ENCODE measurements at places on chromosomes 4 and X.

- no peak for DNase-seq
Measured at GRCh38 chr4:93431371-93431770, 397.2 kb upstream of the ATOH1 start.

DNA sequence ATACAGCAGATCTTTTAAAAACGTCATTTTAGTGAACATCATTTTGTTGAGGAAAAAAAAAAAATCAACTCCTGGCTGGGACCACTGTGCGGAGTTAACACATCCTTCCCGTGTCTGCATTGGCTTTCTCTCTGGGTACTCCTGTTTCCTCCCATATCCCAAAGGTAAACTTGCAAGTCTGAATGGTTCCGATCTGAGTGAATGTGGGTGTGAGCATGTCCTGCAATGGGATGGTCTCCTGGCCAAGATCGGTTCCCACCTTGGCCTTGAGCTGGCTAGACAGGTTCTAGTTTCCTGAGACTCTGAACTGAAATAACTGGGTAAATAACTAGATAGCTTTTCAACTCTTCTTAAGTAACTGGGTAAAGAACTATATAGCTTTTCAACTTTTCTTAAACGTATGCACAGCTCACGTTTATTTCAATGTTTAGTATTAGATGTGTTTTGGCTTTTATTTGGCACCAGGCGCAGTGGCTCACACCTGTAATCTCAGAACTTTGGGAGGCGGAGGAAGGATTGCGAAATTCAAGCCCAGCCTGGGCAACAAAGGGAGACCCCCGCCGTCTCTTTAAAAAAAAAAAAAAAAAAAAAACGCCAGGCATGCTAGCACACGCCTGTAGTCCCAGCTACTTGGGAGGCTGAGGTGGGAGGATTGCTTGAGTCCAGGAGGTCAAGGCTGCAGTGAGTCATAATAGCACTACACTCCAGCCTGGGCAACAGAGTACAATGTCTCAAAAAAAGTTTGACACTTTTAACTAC, 14.0 kb downstream of the RBMX start:
- no peak for DNase-seq

DNA sequence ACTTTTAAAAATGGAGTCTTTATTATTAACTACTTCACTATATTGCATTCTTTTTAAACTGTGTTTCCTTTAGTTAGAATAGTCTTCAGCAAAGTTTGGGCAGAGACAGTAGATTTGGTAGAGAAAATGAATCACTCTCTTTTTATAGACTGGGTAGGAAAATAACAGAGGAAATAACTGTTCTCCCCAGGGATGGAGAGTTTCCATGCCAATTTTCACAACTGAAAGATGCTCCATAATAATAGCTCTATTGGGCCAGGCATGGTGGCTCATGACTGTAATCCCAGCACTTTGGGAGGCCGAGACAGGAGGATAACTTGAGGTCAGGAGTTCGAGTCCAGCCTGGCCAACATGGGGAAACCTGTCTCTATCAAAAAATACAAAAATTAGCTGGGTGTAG, 13.1 kb downstream of the HSD17B13 start:
- DNase-seq = no peak

DNA sequence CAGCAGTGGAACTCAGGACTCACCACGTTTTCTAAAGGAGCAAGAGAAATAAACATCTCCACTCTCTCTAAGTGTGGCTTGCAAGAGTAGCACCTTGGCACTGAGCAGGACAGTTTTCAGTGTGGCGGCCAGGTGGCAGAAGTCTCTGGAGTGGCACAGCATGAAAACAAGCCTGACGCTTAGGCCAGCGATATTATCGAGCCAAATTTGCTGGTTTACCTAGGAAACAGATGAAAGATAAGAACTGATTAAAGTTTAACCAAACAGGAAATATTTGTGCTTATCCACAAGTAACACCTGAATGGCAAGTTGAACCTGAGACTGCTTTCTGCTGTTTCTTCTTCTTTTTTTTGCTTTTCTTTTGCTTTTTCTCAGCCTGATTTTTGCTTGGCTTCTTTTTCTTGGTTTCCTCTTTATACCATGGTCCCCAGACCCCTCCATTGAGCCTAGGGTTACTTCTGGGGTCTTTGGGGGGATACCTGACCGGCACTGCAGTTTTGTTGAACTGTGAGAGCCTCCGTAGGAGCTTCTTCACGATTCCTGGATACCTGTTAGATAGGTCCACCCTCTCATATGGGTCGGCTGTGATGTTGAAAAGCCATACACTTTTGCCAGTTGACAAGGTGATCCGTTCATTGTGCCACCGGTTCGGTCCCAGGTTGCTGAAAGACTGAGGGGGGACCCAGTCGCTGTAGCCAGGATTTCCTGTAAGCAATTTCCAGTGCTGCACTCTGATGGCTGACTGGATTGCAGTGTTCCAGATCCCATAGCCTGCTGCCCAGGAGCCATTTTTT, 77.3 kb downstream of the ARSJ start:
- DNase-seq = peak; percentile 18

GRCh38 chr4:15262396-15262795, 165.4 kb upstream of the C1QTNF7 start:
- DNase-seq = no peak

DNA sequence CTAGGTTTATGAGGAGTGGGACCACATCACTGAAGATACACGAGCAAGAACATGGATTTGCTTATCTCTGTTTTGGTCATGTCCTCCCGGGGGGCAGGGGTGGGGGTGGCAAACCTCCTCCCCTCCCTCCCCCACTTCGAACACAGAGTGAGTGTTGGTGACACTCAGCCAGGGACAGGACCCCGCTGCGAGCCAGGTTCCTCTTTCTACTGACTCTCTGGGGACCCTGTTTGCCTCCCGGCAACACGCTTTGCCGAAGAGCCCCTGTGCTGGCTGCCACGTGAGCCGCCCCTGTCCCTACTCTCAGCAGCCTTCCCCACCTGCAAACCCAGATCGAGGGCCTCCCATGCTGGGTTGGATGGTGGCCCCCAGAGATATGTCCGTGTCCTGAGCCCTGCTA, 34.7 kb downstream of the P2RY8 start:
- DNase-seq = no peak

DNA sequence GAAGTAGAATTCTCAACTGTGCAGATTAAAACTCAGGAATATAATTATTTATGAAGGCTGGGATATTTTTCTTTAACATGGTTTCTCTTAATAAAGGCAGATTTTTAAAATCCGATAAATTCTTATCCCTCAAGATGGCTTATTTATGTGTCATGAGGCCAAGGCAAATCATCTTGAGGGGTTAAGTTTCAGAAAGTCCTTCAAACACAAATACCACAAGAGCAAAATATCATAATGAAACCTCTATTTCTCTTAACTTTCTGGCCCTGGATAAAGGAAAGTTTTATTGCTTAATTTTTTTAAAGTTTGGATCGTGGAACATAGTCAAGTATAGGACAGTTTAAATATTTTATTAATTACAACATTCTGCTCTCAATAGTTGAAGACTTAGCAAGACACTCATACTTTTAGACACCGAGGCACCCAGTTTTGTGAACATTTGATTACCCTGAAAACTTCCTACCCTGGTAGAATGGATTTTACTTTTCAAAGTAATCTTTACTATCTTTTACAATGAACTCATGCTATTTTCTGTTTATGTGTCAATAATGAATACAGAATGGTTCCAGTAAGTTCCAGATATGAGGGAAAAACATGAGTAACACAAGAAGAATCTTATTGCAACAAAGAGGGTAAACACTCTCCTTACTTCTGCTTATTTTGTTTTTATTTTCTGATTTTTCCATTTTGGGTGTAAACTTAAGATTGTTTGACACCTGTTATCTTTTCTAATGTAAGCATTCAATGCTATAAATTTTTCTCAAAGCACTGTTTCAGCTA, 200.7 kb upstream of the IL15 start:
- no peak for DNase-seq

GRCh38 chr4:165326831-165327210, 648 bp upstream of the MSMO1 start:
- DNase-seq = no peak

DNA sequence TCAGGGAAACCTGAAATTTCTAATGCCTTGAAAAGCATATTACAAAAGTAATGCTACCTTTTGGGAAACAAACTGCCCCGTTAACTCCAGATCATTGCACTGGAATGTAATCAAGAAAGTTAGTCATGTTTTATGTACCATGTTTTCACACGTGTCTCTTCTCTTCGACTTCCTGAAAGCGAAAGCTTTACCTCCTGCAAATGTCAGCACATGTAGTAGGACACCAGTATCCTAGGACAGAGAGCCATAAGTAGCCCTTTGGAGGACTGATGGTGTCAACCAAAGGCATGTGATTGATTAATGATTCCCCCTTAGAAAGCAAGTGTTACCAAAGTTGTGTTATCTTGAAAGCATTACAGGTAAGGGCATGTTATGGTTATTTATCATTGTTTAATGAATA, 8.8 kb upstream of the MND1 start:
- no peak for DNase-seq

DNA sequence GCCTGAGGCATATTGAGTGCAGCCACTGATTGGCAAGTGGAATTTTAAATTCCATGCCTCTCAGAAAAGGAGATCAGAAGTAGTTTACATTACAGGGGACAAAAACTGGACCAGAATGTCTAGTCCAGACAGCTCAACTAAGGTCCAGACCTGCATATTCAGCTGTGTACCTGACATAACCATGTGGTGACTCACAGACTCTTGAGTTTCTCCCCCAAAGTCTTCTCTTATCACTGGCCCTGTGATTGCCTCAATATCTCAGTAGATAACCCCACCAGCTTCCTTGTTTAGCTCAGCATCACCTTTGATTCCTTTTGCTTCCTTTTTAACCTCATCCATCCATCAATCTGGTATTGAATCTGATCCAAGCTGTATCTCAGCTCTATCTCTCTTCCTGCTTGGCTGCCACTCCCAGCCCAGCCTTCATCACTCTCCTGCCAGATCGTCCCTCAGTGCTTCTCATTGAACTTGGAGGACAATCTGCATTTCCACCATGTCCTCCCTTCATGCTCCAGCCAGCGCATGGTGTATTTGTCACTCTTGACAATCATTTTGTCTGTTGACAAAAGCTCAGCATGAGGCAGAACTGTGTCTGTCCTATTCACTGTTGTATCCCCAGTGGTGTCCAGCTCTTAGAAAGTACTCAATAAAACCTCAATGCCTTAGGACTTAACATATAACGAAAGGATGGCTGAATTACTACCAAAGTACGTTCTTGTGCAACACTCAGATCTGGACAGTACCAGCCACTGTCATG, 27.8 kb upstream of the SLC2A9 start:
- DNase-seq = no peak

DNA sequence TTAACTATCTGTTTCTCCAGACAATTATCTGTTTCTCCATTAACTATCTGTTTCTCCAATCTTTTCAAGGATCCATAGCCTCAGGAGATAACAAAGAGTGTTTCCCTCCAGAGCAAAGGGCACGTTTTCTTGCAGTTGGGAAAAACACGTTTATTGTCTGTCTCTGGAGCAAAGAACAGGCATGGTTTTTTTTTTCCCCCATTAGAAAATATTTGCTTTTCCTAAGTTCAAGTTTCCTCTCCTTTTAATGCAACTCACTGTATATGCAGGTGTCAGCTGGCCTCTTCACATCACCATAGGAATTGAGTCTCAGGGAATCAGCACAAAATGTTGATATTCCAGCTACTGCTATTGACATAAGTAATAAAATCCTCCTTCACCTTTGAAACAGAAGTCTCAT, 984.4 kb downstream of the RAB28 start:
- DNase-seq = no peak

DNA sequence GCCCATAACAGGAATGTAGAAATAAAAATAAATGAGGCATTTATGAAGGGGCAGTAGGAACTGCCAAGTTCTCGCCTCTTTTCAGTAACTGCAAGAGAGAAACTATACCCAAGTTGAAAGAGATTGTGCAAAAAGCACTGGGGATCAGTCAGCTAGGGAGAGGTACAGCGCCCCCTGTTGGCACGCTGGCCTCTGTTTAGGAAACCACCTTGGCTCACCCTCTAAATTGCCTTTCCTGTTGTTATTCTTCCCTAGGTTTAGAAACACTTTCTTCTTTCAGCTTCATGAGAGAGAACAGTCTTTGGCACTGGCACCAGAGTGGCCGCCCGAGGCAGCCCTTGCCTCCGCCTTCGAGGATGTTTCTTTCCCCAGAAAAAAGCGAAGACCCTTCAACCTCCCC, 348.5 kb downstream of the MID1IP1 start:
- DNase-seq = no peak

DNA sequence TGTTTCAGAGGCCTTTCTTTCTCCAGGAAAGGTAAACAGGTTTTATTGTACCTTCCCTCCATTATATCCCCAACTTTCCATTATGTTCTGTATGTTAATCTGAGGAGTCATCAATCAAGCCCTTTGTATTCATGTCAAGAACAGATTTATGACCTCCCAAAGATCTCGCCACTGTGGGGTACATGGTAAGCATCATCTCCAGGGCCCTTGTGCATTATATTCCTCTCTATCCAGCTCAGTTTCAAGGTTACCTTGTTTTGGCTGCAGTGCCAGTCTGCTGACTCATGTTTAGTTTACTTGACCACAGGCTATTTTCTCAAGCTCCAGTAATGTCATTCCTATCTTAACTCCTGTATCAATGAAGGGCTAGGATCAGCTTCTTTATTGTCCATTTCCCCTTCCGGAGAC, 125.1 kb upstream of the FRMPD4 start:
- DNase-seq = no peak

DNA sequence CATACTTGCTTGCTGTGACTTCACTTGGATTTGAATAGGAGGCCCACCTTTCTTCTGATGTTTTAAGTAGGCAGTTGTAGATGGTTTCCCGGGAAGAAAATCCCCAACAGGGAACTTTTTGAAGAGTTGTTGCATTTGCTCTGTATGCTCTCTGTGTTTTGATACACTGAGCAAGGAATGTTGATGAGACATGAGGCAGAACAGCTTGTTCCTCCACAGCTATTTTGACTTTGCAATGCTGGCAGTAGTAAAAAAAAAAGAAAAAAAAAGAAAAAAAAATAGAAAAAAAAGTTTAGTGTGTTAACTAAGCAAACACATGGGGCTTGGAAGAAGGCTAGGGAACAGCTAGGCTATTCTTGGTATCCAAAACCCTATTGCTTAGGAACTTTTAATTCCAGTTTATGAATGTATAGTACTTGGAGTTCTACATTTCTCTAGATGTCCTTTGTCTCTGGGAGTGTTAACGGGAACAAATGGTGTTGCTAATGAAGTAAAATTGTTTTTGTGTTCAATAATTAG, 23.4 kb upstream of the PAQR3 start:
- no peak for DNase-seq

DNA sequence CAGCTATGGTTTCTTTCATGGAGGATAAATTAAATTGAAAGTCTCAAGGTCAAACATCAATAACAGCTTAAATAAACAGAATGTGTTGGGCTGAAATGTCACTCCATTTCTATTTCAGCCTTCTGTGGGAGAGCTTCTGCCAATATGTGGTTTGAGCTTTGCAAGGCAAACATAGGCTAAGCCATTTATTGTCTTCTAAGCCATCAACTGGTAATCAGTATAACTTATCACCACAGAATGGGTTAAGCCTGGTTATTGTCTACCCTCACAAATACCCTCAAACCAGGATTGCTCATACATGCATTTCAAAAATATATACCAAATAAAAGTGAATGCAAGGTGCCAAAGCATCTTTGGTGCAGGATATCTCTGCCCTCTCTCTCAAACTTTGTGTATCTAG, 52.7 kb downstream of the GABRB1 start:
- no peak for DNase-seq

GRCh38 chrX:38879631-38880220, 78.5 kb downstream of the MID1IP1 start:
- no peak for DNase-seq

Data from stimulated activated CD8-positive, alpha-beta memory T cell treated with anti-CD3 and anti-CD28 coated beads, Interleukin-15, amount 100 ng/mL, for 48 hours (primary cell).